ENCODE measurements at places on chromosomes 7 and 10.

DNA sequence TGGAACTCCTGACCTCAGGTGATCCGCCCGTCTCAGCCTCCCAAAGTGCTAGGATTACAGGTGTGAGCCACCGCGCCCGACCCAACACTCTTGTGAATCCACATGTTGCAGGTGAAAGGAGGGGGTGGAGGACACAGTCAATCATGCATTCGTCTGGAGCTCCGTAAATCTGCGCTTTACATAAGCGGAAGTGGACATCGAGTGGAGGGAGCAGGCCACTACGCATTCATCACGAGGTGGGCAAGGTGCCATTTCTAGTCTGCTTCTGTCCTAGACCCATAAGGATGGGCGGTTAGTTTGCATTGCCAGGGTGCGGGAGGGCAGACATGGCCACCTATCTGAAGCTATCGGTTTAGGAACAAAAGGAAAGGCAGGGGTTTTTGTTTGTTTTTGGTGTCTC is 225.2 kb upstream of the TCERG1L start:
- DNase-seq = no peak

GRCh38 chr7:41292487-41292886 is 410.4 kb downstream of the INHBA start:
- no peak for DNase-seq

GRCh38 chr10:47441938-47442337 is 42.0 kb downstream of the ANXA8 start:
- DNase-seq = no peak

DNA sequence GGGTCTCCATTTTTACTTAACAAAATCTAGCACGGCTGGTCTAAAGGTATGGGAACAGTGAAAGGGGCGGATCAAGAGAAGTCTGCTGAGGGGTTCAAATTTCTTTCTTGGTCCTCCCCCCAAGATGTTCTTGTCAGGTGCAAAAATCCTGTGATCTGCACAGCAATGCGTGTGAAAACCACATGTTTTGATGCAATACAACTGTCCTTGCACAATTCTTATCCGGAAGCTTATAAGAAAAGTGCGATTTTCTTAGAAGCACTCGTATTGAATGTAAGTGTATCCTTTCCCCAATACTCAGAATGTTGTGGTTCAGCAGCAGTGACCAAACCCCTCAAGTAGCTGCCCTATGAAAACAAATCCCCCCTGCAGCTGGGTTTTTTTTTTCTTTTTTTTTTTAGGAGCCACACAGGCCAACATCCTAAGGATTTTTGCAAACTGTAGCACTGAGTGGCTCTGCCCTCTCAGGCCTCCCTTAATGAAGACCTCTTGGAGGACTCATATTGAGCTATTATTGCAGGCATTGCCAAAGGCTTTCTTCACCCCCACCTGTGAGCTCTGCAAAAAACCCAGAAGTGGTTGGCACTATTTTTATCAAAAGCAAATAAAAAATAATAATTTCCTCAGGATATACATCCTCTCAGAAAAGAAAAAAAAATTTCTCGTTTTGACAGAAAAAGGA is 151.9 kb upstream of the ITGB1 start:
- no peak for DNase-seq

DNA sequence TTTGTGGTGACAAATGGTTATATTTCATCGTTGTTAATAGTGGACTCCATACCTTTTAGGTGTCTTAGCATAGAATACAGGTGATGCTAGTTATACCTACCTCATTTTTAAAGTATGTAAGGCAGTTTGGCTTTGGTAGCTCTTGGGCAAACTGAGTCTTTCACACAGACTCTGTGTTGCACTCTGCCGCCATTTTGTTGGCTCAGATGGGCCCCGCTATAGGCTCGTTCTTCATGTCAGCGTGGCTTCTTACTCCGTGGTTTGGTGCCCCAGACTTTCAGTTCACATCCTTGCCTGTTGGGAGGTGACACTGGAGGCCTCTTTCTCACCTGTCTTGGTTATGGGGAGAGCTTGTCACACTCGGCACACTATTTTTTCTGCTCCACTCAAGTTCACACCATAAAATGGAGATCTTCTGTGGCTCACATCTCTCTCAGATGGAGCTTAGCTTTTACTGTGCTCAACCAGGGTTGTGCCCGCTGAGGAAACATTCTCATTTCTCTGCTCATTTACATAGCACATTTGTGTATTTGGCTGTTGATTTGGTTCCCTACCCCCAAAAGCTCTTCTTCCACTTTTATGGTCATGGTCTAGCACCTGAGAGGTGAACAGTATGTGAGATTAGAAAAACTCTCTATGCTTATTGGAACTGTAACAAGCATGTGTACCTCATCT is 178.5 kb downstream of the ARID5B start:
- DNase-seq = no peak

DNA sequence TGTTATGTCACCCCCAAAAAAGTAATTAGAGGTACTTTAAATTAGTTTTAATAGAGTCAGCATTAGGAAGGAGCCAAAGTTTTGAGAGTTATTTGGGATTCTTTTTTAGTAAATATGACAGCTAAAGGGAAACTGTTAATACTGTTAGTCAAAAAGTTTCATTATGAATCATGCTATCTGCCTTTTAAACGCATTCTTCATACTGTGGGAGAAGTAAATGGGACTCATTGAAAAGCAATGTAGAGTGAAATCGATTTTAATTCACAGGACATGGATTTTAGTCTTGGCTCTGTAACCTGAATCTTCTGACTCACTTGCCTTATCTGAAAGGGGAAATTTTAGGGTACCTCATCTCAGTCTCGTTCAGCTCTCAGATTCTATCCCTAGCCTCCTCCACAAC is 105.1 kb downstream of the AASS start:
- no peak for DNase-seq

DNA sequence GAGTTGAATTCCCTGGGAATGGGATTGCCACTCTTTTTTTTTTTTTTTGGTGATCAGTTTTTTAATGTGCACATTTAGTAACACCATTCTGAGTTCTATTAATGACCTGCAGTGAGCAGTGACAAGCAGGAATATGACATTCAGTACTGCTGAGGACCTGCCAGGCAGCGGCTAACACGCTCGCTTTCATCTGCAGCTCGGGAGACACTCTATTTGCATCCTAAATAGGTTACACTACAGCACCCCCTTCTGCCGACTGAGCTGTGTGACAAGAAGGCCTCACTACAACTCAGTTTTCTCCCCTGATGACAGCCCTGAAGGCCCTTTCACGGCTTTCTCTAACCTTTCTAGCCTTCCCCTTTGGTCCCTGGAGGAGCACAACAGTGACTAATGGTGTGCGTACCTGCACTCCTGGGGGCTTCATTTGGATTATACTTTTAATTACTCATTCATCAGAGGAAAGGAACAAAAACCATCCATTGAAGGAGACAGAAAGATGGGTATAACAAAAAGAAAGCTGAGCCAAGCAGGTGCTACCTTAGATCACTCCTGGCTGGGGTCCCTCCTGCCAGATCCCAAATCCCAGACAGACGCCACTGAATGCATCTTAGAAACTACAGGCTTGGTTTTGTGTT is 872.4 kb downstream of the LRMDA start:
- peak; percentile 92 for DNase-seq
